Cardiac ventricle fibroblast (primary cell): ENCODE measurements at places on chromosomes 2 and 18. TPM values are rescaled to one million over a fixed set of nuclear protein-coding genes. Genes with fewer than 3 reads are reported as not detected.

CCDC178 gene
- total RNA-seq: 0.83 TPM in 1 of 2 replicates, not detected in the other

CRYGC gene
- not detected in 2 replicates for total RNA-seq

C2orf72 gene
- total RNA-seq: 0.19 and 0.20 TPM in 2 replicates

ELOA2 gene
- total RNA-seq: not detected in 2 replicates

COLEC12 gene
- 73.4 and 73.8 TPM in 2 replicates for total RNA-seq

CXCR4 gene
- 3.2 and 5.7 TPM in 2 replicates for total RNA-seq
